NCI-H1694 treated with DMSO at 0.1 percent for 48 hours (cell line): ENCODE measurements at places on chromosomes 6 and 20.

DNA sequence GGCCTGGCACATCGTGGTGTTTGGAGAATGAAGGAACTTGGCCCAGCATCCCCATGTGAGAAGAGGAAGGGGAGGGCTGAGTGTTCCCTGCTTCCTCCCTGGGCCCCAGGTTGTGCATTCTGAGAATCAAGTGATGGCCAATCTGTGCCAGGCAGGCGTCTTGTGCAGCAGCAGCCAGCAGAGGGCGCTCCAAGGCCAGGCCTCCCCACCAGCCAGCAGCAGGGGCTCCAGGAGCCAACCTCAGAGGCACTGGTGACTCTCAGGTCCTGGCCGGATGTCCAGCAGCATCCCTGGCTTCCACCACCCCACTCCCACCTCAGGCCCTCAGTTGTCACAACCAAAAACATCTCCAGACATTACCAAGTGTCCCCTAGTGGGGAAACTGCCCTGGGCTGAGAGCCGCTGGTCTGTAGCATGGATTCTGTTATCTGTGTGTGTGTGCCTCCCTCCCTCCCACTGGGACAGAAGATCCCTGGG lies 192.0 kb downstream of the PREX1 start:
- peak; percentile 15 for DNase-seq

DNA sequence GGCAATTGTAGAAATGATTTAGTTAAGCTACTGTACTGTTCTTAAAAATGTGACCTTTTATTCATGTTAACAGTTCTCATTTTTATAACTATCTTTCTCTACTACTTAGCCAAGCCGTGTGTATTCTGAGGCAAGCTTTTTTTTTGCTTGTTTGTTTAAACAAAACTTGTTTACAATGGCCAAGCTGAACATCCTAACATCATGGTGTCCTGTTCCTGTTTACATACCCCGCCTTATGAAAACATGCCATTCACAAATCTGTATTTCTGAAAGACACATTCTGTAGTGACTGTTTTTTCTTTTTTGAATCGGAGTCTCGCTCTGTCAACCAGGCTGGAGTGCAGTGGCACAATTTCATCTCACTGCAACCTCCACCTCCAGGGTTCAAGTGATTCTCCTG lies 140.9 kb downstream of the NCOA3 start:
- DNase-seq: no peak

- DNase-seq: no peak
Measured at GRCh38 chr6:91509711-91510110, 922.8 kb upstream of the MAP3K7 start.

DNA sequence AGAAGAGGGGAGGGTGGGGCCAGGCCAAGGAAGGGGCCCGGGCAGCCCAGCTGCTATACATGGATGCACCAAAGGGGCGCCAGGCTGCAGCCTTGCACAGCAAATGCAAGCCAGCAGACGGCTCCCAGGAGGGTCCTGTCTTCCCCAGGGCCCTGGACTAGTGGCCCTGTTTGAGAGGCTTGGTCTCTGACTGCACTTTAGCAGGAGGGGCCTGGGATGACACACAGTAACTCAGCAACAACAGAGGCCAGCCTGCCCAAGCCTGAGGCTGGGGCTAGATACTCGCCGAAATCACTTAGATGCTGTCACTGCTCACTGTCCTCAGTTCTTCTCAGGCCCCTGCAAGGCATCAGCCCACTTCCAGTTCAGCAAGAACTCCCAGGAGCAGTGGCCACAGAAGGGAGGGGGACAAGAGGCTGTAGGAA lies 73.5 kb downstream of the TRAM2 start:
- no peak for DNase-seq

DNA sequence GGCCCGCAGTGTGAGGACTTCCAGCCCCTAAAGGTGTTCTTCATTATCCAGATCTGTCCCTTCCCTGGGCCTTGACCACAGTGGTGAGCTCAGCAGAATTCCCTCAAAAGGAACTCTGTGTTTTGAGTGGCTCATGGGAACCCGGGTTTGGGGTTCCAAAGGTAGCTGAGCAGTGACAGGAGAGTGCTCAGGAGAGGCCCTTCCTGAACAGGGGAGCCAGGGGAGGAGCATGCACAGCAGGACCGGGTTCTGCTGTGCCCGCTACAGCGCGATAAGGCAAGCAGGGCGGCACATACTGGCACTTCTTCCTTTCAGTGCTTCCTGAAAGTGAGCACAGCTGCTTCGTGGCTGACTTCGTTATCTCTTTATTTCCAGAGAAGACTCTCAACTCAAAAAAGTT lies 88.3 kb downstream of the SSR1 start:
- no peak for DNase-seq

DNA sequence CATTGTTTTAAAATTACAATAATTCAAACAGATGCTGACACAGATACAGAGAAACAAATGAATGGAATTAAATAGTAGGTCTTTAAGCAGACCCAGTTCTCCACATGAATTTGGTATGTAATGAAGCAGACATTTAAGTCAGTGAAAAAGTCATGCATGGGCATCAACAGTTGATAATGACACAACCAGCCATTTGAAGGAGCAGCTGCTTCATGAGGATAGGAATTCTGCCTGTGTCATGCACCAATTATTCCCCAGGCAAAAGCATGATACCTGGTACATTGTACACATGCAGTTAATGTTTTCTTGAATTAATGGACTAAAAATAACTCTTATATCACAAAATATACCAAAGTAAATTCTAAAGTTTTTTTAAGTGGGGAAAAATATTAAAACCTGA lies 11.2 kb upstream of the HEY2 start:
- DNase-seq: no peak

GRCh38 chr6:161128230-161128629 lies 136.7 kb downstream of the MAP3K4 start:
- DNase-seq: no peak

GRCh38 chr6:36469148-36469661 lies 26.4 kb downstream of the KCTD20 start:
- DNase-seq: no peak

DNA sequence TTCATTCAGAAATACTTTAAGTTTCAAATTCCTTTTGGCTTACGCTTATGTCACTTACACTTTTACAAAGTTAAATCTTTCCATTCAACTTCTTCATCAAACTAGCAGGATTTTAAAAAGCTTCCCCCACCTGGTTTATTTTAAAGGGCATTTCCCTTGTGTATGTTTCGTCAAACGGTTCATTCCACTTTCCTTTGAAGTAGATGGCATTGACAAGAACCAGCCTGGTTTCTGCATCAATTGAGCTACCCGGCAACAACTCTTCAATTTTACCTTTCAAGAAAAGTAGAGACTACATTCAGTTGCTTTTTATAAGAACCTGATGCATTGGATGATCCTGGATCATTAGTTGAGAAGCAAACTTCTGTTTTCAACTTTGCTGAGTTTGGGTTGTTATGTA lies 9.8 kb downstream of the SERPINB9 start:
- DNase-seq: no peak

DNA sequence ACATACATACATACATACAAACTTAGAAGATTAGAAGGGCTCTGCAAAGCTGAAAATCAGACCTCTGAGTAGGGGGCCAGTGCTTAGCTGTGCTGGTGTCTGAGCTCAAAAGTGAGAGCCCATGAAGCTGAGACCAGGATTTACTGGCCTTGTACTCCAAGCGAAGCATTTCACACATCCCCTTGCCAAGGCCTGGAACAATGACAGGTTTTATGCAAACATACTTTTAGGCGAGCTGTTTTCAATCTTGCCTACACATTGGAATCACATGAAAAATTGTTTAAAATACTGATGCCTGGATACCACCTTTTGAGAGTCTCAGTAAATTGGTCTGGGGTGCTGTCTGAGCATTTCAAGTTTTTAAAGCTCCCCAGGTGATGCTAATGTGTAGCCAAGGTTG lies 80.9 kb upstream of the SRSF6 start:
- no peak for DNase-seq

DNA sequence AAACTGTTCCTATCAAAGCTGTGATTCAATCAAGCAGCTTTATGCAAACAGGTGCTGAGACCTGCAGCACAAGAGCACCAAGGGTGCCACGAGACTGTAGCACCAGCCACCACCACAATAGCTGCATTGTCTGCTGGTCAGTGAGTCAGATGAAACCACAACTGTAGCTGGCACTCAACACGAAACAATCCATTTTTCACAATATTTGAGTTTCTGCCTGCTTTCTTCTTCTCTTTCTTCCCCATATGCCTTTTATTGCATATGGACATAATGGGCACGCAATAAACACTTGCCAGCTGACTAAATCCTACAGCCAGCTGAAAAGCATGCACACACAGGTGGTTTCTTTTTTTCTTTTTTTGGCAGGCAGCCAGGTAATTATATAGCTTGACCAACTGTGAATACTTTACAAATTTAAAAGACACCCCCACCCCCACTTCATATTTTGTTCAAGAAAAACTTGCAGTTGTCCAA lies 16.6 kb downstream of the SLC2A12 start:
- DNase-seq: no peak

DNA sequence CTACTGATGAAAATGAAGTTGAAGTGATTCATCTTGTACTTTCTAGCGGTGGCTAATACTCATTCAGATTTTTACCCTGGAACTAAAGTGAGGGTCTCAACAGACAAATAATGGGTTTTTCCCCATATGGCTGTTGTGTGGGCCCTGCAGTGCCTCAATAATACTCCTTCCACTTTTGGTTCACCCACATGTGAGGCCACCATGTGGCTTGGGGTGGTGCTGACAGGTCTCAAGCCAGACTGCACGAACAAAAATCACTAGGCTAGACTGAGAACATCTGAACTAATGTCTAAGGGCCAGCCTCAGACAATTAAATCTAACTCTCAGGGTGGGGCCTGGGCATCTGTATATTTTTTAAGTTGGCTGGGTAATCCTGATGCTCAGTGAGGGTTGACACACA lies 7.9 kb upstream of the COL12A1 start:
- no peak for DNase-seq

GRCh38 chr6:110428153-110428552 lies 12.8 kb upstream of the DDO start:
- no peak for DNase-seq
